ENCODE measurements at places on chromosomes 12 and 14. TPM values are rescaled to one million over a fixed set of nuclear protein-coding genes. Genes with fewer than 3 reads are reported as not detected.

The GPRC5D gene
- not detected for total RNA-seq

DNA sequence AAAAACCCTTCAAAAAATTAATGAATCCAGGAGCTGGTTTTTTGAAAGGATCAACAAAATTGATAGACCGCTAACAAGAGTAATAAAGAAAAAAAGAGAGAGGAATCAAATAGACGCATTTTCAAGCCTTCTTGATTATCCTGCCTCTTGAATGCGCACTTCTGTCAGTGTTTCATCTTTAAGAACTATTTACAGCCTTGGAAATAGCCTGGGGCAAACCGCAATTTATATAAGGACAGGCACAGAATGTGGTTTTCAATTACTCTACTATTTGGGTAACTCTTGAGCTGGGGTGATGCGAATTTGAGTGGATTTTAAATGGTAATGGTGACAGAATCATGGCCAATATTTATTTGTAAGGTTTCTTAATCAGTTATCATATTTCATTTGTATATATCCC lies 179.1 kb upstream of the OTX2 start:
- no peak for DNase-seq

- DNase-seq, result no peak
Measured at GRCh38 chr14:73457041-73457923, 1.1 kb downstream of the NUMB start.

DNA sequence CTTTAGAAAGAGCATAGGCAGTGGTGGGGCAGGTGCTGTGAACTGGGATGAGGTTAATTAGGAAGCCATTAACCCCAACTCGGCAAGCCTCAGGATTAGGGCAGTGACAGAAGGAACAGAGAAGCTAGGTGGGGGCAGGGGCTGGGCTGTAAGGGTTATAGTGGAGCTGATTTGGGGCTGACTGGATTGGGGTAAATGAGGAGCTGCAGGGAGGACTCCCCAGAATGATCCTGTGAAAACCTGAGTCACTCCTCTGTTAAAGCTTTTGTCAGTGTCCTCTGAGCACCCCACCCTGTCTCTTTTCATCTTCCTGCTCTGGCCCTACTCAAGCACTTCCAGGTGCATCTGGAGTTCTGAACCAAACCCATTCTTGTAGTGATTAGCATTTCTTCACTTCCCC lies 4.4 kb downstream of the KLC1 start:
- no peak for DNase-seq

- DNase-seq, result no peak
Measured at GRCh38 chr12:49956663-49957569, 4.8 kb upstream of the AQP5 start.

DNA sequence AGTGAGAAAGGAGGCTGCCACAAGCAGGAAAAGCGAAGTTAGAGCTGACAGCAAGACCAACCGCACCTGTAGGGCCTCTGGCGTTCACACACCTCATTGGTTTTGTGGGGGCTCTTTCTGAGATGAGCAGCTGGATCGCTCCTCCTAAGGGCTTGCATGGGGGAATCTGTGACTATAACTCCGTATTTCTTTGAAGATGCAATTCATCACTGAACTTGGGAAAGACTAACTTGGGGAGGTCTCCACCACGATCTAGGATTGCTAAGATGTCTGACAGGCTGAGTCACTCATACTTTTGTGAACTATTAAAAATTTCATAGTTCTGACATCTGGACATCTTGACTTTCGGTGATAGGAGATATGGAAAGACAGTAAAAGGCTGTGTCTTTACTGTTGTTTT lies 173.6 kb downstream of the ETV6 start:
- DNase-seq, result no peak

DNA sequence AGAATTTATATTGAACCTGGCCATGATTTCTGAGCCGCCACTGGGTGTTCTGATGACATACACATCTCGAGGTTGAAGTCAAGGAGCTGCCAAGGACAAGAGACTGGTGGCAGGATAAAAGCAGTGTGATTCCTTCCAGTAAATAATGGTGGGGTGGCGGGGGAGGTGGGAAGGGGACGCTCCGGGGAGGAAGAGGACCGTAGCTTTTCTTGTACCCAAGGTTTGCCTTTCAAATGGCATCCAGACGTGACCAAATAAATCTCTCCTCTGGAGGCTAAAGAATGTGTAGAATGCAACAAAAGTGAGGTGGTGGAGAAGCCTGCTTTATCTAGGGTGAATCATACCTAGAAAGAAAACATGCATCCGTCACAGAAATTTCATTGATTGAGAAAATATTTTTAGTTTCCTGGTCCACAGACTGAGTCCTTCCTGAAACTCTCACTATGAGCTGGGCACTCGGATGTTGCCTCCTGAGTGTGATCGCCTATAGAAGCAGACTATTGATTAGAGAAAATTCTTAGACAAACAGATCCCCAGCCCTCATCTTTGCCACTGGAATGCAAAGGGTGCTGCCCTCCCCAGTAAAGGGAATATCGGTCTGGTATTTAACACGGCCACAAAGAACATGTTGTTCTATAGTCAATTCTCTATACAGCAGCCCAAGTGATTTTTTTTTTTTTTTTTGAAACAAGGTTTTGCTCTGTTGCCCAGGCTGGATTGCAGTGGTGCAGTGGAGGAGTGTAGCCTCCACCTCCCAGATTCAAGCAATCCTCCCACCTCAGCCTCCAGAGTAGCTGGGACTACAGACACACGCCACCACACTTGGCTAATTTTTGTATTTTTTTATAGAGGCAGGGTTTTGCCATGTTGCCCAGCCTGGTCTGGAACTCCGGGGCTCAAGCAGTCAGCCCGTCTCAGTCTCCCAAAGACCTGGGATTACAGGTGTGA lies 112.1 kb downstream of the DPF3 start:
- DNase-seq, result no peak

- no peak for DNase-seq
Measured at GRCh38 chr12:69047990-69048389, 115.0 kb upstream of the CPM start.

The OAS2 gene
- total RNA-seq, result 40.3 TPM

GRCh38 chr12:33439587-33440011 lies at the start of gene SYT10:
Gene SYT10, minus strand, starts transcription at chr12:33439819. Its CDS starts 297 bp downstream, at chr12:33439522.
- no peak for DNase-seq

GRCh38 chr14:37589715-37590427 lies 5.2 kb downstream of the FOXA1 start:
- no peak for DNase-seq

DNA sequence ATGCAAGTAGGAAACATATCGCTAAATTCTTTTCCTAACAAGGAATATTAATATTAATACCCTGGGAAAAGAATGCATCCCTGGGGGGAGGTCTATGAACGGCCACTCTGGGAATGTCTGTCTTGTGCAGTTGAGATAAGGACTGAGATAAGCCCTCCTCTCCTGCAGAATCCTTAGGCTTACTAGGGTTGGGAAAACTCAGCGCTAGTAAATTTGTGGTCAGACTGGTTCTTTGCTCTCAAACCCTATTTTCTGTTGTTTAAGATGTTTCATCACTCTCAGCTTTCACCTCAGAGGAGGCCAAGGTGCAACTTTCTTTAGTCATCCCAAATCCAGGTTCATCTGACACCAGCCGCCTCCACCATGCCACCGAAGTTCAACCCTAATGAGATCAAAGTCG lies 11.2 kb upstream of the RESF1 start:
- no peak for DNase-seq

GRCh38 chr12:113650476-113650875 lies 178.8 kb upstream of the LHX5 start:
- DNase-seq, result no peak

The PTPRO gene
- total RNA-seq, result 1.7 TPM

GRCh38 chr12:59121451-59121850 lies 201.1 kb upstream of the LRIG3 start:
- DNase-seq, result no peak

The C12orf43 gene
- total RNA-seq, result 15.5 TPM

DNA sequence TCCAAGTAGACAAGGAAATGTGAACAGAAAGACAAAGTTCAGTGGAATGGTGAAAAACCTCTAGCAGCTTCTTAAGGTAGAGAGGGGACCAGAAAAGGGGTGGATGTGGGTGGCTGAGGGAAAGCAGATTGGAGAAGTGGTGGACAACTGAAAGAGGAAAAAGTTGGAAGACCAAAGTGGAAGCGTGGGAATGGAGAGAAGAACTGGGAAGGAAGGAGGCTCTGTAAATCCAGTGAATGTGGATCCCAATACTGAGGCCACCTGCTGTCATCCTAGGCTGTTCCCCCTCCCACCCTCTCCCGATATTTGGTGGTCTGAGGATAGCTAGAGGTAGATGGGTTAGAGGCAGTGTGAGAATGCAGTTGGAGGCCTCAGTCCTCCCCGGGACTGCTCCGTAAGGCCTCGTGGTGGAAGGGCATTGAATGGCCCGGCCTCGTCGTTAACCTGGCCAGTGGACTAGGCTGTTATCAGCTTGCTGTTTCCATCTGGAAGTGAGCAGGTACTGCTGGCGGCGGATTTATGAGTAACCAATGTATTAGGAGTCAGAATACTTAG lies 822 bp upstream of the POU6F1 start:
- no peak for DNase-seq

DNA sequence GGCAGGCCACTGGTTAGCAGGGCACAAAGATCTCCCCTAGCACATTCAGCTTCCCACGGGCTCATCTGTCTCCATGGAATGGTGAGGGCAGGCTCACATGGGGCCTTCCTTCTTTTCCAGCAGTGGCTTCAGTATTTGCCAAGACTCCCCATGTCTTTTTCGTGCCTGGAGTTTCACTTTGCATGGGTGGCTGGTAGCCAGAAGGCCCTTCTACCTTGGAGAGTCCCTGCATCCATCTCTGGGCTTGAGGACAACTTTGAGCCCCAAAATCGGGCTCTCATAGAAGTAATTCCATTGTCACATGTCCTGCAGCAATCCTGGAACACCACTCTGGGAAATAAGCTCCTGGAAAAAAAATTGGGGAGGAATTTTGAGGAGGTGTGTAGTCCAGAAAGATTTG lies 42.1 kb downstream of the NFKBIA start:
- no peak for DNase-seq

DNA sequence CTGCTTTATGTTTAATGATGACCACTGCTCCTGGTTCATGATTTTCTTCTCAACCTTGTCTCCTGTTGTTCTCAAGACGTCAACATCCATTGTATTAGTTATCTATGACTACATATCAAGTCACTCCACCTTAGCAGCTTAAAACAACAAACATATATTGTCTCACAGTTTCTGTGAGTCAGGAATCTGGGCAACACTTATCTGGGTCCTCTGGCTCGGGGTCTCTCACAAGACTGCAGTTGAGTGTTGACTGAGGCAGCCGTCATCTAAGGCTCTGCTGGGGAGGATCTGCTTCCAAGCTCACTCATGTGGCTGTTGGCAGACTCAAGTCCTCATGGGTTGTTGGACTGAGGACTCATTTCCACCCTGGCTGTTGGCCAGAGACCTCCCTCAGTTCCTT lies 27.3 kb upstream of the FRS2 start:
- peak; percentile 5 for DNase-seq

DNA sequence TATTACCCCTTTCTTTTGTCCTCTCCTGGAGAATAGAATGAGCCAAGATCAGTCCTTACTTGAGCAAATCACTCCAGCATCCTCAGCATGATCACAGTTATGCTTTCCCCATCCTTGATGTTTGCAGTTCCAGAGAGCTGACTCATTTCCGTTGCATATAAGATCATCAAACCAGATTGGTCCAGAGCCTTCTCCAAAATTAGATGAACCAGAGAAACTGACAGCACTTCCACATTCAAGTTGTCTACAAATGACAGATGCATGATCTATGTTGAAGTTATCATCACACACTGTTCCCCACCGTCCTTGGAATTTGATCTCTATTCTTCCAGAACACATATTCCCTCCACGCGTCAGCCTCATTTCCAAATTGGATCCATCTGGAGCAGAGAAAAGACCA lies 4.8 kb downstream of the CD163 start:
- DNase-seq, result peak; percentile 71

The TPH2 gene
- not detected for total RNA-seq

The GSG1 gene
- total RNA-seq, result 0.15 TPM

DNA sequence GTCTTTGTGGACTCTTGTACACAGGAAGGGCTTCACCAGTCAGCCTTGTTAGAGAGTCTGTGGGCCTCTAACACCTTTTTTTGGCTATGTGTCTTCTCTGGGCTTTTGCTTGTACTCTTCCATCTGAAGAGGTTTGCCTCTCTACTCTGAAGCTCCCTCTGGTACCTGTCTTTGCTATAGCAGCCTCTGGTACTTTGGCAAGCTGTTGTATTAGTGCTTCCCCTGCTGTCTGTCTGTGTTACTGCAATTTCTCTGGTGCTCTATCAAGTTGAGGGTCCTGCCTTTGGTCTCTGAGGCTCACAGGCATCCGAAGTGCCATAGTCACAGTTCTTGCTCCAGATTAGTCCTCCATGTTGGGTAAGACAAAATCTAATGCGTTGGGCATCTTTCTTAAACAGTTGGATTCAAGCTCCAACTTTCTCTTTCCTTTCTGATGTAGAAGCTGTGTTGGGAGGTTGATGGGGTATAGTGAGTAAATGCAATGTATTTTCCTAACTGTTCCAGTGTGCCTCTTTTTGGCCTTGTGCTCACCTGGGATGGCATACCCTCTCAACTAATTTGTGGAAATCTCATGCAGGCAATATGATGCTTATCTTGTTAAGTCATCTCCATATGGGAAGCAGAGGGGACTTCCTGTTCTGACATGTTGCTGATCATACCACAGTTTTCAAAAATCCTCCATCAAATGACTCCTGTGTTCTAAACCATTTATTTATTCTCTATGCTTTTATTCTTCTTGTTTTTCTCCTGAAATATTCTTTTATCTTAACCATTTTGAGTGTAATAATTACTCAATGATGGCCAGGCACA lies 88.8 kb downstream of the ATF7IP start:
- DNase-seq, result peak; percentile 60

GRCh38 chr12:83954956-83955601 lies 957.5 kb downstream of the SLC6A15 start:
- no peak for DNase-seq

GRCh38 chr12:52233462-52234207 lies 592 bp downstream of the KRT7 start:
- DNase-seq, result no peak

The SRP54 gene
- 91.8 TPM for total RNA-seq

The PHLDA1 gene
- 19.5 TPM for total RNA-seq

The IL31 gene
- not detected for total RNA-seq

DNA sequence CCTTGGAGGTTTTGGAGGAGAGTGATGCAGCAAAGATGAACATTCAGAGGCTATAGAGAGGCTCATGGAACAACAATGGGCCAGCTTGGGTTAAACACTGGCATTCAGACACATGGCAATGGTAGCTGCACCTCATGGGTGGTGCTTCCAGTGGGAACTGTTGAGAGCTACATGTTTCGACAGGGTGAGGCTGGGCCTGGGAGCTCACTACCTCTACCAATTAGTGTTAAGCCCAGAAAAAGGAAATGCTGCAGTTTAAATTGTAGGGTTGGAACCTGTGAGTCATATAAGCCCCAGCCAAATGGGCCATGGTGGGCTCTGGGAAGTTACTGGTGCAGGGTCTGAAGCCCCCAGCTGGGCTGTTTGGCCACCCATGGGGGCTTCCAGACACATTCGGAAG lies 279.7 kb downstream of the ZFP36L1 start:
- no peak for DNase-seq

- peak; percentile 33 for DNase-seq
Measured at GRCh38 chr14:37081218-37081617, 91.2 kb downstream of the SLC25A21 start.

The NELL2 gene
- total RNA-seq, result 6.7 TPM
